ENCODE measurements at places on chromosomes 12 and 14. TPM values are rescaled to one million over a fixed set of nuclear protein-coding genes. Genes with fewer than 3 reads are reported as not detected.

DNA sequence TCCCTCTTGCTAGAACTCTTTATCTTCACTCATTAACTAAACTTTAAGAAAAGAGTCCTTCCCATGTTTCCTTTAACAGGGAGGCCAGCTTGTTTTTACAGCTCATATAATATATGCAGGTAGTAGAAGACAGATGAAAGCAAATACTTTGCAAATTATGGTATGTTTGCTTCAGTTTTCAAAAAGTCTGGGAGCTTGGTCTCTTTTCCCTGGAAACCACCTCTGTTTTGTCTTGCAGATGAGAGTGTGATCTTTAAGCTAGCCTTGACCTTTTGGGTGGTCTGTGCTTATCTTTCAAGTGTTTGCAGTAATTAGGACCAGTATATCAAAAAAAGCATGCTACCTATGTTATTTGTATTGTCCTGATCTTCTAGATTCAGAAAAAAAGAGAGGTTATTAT lies 62.7 kb downstream of the ERC1 start:
- no peak overlapping the region for H3K27ac ChIP-seq
- peaks cover 9% of the 10 kb centered on the region for H3K36me3 ChIP-seq
- no peaks in the 10 kb centered on the region for H3K27me3 ChIP-seq
- no peak for DNase-seq
- H3K4me1 ChIP-seq: peaks cover 4% of the 10 kb centered on the region

DNA sequence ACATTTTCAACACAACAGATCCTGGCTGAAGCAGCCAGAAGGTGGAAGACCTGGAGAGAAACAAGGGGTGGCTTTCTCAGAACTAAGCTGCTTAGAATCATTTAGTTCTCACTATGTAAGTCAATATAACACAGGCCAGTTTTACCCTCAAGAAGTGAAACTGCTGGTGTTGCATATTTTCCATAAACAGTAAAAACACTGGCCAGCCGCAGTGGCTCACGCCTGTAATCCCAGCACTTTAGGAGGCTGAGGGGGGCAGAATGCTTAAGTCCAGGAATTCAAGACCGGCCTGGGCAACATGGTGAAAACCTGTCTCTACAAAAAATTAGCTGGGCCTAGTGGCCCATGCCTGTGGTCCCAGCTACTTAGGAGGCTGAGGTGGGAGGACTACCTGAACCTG lies 11.6 kb downstream of the STX2 start:
- H3K4me1 ChIP-seq: peaks cover 27% of the 10 kb centered on the region
- H3K27ac ChIP-seq: peak overlapping the region; percentile 35
- H3K36me3 ChIP-seq: peaks cover 9% of the 10 kb centered on the region
- peak; percentile 12 for DNase-seq
- no peaks in the 10 kb centered on the region for H3K27me3 ChIP-seq

CLEC4E gene
- total RNA-seq: not detected

ANO4 gene
- total RNA-seq: not detected

SLC2A14 gene
- total RNA-seq: 0.29 TPM

- no peak for DNase-seq
- no peaks in the 10 kb centered on the region for H3K36me3 ChIP-seq
- H3K27me3 ChIP-seq: no peaks in the 10 kb centered on the region
- no peaks in the 10 kb centered on the region for H3K4me1 ChIP-seq
- no peak overlapping the region for H3K4me3 ChIP-seq
These were observed 1230.7 kb upstream of the USP15 start for GRCh38 chr12:61029516-61029915.

POTEG gene
- not detected for total RNA-seq

GRCh38 chr14:106826833-106827369 lies 1300.5 kb downstream of the TMEM121 start:
- no peak overlapping the region for H3K4me3 ChIP-seq
- no peaks in the 10 kb centered on the region for H3K4me1 ChIP-seq
- peaks cover 6% of the 10 kb centered on the region for H3K27me3 ChIP-seq
- H3K27ac ChIP-seq: no peak overlapping the region
- no peak for DNase-seq

DNA sequence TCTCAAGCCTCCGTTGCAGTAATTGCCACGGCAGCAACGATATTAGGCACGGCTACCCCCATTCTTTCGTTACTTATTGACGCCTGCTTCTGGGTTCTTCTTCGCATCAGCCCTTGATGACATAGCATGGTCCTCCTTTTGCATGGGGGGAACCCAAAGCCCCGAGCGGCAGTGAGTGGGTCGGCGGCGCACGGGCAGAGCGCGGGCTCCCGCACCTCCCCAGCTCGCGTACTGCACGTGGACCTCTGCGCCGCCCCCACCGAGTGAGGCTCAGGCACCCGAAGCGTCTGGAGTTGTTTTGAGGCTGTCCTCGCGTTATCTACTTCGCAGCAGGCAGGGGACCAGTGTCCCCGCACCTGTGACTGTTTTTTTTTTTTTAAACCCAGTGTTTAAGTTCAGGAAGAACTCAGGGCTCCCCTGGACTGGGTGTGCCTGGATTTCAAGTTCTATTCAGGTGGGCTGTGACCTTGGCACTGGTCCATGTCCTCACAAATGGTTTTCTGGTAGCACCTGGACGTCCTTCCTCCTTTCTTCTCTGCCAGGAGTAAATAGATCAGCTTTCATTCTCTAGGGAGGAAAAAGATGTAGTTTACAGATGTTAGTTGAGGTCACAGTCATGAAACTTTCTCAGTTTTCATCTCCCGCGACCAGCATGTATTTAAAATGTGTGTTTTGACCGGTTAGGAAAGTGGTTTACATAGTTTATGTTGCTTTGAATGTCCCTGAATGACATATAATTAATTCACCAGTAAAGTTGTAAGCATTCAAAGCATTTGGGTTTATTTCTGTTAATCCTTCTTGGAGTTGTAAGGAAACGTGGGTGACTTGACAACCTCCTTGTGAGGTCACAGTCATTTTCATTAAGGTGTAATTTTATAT lies 1.4 kb upstream of the FOXN4 start:
- peaks cover 53% of the 10 kb centered on the region for H3K27me3 ChIP-seq
- DNase-seq: peak; percentile 23
- H3K4me3 ChIP-seq: peak overlapping the region; percentile 60

RIMBP2 gene
- total RNA-seq: not detected

GRCh38 chr12:123083661-123084571 lies 67.0 kb downstream of the PITPNM2 start:
- DNase-seq: no peak
- H3K27ac ChIP-seq: no peak overlapping the region
- H3K4me1 ChIP-seq: peaks cover 15% of the 10 kb centered on the region
- no peak overlapping the region for H3K4me3 ChIP-seq
- H3K36me3 ChIP-seq: no peaks in the 10 kb centered on the region

- H3K27me3 ChIP-seq: no peaks in the 10 kb centered on the region
- H3K4me3 ChIP-seq: no peak overlapping the region
- H3K36me3 ChIP-seq: no peaks in the 10 kb centered on the region
- H3K4me1 ChIP-seq: no peaks in the 10 kb centered on the region
These were observed 1007.4 kb upstream of the NOVA1 start for GRCh38 chr14:27605282-27605681.

IFNG-AS1 gene
- total RNA-seq: not detected

DNA sequence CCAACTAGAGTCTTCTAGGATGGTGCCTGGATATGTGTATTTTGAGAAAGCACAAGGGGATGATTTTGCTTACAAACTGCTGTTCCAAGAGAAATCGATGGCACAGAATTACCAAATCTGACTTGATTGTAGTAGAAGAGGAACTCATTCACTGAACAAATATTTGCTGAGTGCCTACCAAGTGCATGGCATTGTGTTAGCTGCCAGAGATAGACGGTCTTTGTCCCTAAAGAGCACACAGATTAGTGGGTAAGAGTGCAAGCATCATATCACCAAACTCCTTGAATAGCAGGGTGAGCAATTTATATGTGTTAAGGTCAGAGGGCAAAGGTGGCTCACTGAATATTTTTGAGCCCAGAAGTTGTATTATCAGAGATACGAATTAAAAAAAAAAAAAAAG lies 3.5 kb upstream of the FOXN3 start:
- peak overlapping the region; percentile 51 for H3K27ac ChIP-seq
- peaks cover 28% of the 10 kb centered on the region for H3K36me3 ChIP-seq
- H3K27me3 ChIP-seq: no peaks in the 10 kb centered on the region
- H3K4me3 ChIP-seq: no peak overlapping the region
- H3K4me1 ChIP-seq: peaks cover 68% of the 10 kb centered on the region
- no peak for DNase-seq

DNA sequence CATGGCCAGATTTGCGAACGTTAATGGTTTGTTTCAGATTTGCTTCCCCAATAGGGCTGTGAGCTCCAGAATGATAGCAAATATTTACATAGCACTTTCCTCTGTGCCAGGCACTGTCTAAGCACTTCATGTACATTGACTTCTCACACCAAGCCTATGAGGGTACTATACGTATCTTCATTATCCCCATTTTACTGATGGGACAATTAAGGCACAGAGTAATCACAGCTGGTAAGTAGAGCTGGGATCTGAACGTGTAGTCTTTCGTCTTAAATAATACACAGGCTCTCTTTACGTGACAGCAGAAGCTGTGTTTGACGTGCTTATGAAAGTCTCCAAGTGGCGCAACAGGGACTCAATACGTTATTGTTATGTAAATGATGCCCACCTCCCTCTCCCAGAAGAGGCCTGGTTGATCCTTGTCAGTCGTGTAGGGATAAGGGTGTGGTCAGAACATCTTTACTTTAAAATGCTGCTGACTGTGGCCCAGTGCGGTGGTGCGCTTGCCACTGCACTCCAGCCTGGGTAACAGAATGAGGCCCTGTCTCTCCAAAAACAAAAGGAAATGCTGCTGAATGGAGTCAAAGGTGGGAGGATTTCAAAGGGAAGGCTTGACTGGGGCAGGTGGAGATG lies 66.3 kb upstream of the TCL1B start:
- peaks cover 8% of the 10 kb centered on the region for H3K27me3 ChIP-seq
- no peak overlapping the region for H3K4me3 ChIP-seq
- DNase-seq: no peak

TNFAIP2 gene
- 1.1 TPM for total RNA-seq

Measured in activated CD8-positive, alpha-beta T cell treated with anti-CD3 and anti-CD28 coated beads for 36 hours (primary cell).